ENCODE measurements at places on chromosomes 13 and 19.

GRCh38 chr13:20826301-20826700, 52.5 kb upstream of the EEF1AKMT1 start:
- ATAC-seq: no peak

DNA sequence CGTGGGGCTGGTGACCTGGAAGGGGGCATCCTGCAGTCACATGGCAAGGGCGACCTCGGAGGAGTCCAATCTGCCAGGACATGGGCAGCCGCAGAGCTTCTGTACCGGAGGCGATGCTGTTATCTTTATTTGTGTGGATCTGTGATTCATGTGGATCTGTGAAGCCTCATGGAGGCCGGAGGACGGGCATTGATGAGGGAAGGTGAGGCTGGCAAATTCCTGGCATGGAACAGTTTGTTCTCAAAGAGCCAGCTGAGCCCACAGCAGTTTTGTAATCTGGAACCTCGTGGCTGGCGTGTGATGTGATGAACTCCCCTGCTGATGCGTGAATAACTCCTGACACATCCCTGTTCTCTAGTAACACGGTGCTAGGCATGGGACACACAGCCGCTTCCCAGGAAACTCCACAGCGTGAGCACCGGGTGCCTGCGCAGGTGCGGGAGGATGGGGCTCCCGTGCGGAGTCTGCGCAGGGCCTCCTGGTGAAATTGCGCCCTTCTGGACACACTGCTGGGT, 40.4 kb downstream of the ATP11A start:
- ATAC-seq: no peak

DNA sequence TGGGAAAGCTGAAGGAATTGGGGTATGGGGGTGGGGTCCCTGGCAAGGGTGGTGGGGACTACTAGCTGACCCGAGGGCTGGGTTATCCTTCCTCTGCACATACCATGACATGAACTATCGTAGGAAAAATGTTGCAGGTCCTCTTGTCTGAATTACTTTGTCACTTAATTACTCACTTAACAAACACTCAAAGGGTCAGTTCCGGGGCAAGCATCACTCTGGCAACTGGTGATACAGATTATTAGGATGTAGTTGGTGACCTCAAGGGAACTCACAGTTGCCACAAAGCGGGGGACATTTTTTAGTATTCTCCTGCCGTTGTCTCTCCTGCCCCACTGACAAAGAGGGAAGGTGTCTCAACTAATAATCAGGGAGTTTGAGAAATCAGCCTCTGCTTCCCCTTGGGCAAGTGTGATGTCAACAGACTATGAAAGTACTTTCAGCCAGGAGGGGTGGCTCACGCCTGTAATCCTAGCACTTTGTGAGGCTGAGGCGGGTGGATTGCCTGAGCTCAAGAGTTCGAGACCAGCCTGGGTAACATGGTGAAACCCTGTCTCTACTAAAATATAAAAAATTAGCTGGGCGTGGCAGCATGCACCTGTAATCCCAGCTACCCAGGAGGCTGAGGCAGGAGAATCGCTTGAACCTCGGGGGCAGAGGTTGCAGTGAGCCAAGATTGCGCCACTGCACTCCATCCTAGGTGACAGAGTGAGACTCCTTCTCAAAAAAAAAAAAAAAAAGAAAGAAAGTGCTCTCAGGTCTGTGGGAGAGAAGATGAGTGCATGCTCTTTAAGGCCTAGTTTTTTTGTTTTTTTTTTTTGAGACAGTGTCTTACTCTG, 10.3 kb downstream of the DNAJB1 start:
- ATAC-seq: peak; percentile 9

DNA sequence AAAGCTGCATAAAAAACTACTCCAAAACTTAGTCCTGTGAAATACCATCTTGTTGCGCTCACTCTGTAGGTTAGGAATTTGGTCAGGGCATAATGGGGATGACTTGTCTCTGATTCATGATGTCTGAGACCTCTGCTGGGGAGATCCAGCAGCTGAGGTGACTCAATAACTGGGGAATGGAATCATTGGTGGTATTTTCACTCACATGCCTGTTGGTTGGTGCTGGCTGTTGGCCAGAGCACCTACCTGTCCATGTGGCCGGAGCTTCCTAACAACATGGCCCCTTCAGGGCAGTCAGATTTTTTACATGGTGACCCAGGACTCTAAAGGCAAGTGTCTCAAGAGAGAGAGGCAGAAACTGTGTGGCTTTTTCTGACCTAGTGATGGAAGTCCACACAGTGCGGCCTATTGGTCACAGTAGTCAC, 7.4 kb upstream of the ESD start:
- ATAC-seq: peak; percentile 95

- ATAC-seq: no peak
Observed at GRCh38 chr19:46621191-46622117, 3.4 kb downstream of the PTGIR start.

DNA sequence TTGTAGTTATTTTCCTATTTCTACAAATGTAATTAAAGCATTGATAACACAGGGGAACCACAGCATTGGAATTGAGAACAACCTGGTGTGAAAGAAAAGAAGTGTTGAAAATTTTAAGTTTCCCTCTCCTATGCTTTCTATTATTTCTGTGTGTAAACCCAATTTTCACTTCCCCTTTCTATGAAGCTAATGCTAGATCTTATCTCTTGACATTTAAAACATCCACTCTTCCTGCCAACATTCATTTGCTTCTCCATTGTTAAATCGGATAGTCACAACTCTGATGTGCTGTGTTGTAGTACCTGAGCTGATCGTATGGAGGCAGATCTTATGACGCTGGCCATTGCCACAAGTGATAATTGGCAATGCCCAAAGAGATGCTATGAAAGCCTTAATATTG, 203.0 kb downstream of the ITGBL1 start:
- no peak for ATAC-seq

GRCh38 chr13:55440465-55441085, 1700.1 kb upstream of the PRR20A start:
- ATAC-seq: no peak

GRCh38 chr13:62933809-62934208, 1518.2 kb upstream of the PCDH20 start:
- ATAC-seq: no peak

- no peak for ATAC-seq
Observed at GRCh38 chr19:50969413-50969760, at the start of gene KLK6. Gene KLK6 (minus strand): TSS chr19:50969591. CDS start chr19:50968104, 1,487 bp downstream.

All from SK-N-SH treated with all-trans-retinoic acid at 6 μM for 48 hours (cell line).